ENCODE measurements at places on chromosomes 6 and 20.

DNA sequence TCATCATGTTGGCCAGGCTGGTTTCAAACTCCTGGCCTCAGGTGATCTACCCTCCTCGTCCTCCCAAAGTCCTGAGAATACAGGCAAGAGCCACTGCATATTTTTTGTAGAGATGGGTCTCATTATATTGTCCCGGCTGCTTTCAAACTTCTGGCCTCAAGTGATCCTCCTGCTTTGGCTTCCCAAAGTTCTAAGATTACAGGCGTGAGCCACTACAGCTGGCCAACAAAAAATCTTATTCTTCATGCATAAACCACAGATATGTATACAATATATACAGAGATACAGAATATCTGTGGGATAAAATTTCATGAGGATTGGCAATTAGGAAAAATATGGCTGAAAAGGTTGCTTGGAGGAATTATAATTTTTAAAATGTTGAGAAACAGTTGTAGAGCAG lies 49.9 kb downstream of the SLC35A1 start:
- no peak for DNase-seq

GRCh38 chr6:134097114-134097707 lies 44.8 kb upstream of the SLC2A12 start:
- DNase-seq = no peak

DNA sequence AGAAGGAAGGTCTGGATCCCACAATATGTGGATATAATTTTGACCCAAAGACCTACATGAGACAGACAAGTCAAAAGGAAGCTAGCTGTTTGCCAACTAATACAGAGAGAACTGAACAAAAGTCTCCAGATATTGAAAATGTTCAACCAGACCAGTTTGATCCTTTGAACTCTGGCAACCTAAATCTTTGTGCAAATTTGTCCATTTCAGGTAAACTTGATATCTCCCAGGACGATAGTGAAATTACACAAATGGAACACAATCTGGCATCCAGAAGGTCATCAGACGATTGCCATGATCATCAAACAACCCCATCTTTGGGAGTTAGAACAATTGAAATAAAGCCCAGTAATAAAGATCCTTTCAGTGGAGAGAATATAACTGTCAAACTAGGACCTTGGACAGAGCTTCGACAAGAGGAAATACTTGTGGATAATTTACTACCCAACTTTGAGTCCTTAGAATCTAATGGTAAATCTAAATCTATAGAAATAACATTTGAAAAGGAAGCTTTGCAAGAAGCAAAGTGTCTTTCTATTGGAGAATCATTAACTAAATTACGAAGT lies 41.9 kb upstream of the SDHAF4 start:
- DNase-seq = no peak

DNA sequence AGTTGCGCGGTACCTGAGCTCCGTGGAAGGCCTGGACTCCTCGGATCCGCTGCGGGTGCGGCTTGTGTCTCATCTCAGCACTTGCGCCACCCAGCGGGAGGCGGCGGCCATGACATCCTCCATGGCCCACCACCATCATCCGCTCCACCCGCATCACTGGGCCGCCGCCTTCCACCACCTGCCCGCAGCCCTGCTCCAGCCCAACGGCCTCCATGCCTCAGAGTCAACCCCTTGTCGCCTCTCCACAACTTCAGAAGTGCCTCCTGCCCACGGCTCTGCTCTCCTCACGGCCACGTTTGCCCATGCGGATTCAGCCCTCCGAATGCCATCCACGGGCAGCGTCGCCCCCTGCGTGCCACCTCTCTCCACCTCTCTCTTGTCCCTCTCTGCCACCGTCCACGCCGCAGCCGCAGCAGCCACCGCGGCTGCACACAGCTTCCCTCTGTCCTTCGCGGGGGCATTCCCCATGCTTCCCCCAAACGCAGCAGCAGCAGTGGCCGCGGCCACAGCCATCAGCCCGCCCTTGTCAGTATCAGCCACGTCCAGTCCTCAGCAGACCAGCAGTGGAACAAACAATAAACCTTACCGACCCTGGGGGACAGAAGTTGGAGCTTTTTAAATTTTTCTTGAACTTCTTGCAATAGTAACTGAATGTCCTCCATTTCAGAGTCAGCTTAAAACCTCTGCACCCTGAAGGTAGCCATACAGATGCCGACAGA lies 9.9 kb downstream of the HEY2 start:
- DNase-seq = no peak

DNA sequence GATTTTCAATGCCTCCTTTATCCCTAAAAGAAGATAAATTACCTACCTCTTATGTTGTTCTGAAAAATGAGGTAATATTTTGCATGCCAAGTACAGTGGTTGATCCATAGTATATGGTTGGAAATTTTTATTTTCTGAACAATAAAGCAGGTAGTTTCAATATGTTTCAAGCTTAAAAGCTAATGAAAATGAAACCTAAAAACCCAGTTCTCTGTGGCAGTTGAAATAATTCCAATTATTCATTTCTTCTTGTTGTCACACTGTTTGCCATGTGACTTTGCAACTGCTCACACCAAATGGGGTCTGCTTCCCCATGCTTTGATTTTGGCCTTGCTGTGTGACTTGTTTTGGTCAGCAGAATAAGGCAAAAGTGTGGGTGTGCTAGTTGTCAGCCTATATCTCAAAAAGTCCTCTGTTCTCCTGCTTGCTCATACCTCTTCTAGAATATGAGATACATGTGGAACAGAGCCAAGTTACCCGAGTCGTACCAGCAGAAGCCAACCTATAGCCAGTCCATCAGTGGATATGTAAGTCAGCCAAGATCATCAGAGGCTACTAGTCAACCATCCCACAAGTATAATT lies 197.2 kb upstream of the THEMIS start:
- no peak for DNase-seq

DNA sequence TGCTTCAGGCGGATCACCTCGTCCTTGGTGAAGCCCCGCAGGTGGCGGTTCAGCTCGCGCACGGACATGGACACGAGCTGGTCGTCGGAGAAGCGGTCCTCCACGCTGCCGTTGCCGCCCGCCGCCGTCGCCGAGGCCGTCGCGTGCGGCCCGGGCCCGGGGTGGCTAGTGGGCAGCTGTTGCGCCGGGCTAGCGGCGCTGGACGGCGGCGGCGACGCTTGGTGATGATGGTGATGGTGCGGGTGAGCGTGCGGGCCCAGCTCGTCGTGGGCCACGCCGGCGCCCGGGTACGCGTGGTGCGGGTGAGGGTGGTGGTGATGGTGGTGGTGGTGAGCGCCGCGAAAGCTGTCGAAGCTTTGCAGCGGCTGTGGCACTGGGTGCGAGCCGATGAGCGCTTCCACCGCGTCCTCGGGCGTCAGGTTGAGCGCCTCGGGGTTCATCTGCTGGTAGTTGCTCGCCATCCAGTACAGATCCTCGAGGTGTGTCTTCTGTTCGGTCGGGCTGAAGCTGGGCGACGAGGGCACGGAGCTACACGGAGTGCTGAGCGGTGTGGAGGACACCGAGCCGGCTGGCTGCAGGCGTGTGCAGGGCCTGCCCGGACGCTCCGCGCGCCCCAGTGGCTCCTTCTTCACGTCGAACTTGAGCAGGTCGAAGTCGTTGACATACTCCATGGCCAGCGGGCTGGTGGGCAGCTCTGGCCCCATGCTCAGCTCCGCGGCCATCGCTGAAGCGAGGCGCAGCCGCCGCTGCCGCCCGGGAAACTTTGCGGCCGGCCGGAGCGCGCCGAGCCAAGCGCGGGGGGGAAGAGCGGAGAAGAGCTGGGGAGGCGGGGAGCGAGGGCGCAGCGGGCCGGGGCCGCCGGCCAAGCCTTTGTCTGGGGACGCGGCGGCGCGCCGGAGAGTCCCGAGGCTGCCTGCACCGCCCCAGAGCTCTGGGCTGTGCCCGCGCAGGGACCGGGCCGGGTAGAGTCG lies 622 bp downstream of the MAFB start:
- DNase-seq = no peak

- DNase-seq = no peak
These were observed 90.2 kb downstream of the PHACTR1 start for GRCh38 chr6:12806796-12807195.

- no peak for DNase-seq
These were observed 62.8 kb upstream of the APCDD1L start for GRCh38 chr20:58577871-58578598.
